ENCODE measurements at places on chromosomes 12 and 14.

DNA sequence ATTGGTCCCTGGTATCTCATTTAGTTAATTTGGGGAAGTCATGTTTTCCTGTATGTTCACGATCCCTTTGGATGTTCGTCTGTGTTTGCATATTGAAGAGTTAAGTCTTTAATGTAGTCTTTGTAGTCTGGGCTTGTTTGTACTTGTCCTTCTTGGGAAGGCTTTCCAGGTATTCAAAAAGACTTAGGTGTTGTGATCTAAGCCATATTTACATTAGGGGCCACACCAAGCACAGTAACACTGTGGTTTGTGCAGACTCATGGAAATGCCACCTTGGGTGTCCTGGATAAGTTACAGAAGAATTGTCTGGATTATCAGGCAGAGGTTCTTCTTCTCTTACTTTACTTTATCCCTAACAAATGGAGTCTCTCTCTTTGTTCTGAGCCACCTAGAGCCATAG is 380.3 kb downstream of the CCER1 start:
- no peak for DNase-seq

DNA sequence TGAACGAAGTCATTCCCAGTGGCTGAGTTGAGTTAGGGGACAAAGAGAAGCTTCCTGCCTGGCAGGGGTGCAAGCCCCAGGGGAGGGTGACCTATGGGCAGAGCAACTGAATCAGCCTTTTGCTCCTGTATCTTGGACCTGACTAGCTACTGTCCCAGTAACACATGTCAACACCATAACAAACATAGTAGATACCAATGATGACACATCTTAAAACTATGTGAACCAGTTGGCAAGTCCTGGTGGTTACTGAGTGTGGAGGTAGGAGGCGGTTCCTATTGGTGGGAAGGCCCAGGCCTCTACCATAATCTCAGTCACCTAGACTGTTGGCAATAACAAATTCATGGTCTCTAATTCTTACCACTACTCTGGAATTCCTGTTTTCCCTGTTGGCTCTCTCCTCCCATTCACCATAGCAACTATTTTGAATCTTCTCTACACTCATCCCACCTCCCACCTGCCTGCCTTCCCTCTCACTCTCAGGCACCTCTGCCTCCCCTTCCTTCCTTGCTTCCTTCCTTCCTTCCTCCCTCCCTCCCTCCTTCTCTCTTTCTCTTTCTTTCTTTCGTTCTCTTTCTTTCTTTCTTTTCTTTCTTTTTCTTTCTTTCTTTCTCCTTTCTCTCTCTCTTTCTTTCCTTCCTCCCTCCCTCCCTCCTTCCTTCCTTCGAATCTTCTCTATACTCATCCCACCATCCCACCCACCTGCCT is 8.1 kb upstream of the P2RX7 start:
- DNase-seq, result no peak

DNA sequence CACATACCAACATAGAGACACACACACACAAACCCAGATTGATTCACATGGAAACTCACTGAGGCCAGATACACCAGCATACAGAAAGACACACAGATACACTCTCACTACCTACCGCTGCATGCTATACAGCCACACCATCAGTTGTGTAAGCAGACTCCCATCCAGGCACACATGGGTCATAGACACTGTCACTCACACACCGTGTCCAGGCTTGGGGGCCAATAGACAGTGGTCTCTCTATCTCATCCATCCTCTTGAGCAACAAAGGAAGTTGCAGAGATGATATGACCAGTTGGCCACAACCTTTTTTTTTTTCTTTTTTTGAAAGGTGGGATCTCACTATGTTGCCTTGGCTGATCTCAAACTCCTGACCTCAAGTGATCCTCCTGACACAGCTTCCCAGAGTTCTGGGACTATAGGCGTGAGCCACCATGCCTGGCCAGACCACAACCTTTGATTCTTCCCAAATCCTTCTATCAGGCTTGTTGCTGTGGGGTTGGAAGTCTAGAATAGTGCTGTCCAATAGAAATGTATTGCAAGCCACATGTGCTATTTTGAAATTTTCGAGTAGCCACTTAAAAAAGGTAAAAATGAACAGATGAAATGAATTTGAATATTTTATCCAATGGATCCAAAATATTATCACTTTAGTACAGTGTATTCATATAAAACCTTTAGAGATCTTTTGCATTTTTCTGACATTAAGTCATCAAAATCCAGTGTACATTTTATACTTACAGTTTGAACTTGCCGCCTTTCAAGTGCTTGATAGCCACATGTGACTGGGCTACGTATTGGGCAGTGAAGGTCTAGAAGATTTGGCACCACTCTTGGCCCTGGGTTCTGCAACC is 7.4 kb downstream of the LRP1-AS start:
- DNase-seq, result no peak

- DNase-seq, result no peak
These were observed 102.7 kb downstream of the LRRIQ1 start for GRCh38 chr12:85138833-85139232.

DNA sequence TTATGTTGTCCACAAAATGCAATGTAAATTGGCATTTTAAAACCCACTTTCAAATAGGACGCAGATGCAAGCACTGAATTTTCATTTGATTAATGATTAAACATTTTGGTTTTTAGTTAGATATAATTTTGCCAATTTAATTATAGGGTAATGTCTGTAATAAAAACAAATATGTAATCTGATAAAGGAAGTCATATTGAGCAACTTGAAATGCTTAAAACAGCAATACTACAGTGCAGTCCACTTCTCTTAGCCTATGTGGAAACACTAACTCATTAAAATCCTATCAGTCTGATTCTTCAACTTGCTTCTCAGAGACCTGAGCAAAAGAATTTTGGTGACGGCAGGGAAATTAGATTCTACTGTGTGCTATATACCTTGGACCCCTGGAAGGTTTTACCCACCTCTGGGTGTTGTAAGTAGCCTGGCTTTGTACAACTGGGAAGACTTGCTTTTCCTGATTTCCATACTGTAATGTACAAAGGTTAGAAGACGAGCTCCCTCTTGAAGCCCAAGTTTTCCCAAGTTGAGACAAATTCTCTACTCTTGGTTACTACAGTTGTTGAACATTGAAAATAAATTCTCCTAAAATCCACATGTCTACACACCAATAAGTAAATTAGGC is 4.1 kb downstream of the TRHDE start:
- DNase-seq, result no peak

DNA sequence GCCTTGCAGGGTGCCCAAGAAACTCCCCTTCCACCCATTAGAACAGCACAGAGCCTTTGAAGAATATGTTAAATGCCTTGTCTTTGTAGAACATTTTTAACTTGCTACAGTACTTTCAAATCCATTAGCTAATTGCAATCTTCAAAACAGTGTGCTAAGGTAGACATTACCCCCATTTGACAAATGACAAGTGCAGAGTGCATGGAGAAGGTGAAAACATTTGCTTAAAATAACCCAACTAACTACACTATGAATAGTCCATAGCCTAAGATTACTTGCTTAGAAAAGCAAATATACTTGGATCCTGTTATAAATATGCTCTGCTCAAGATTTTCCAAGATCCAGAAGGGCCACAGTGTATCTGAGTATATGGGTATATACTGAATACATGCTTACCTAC is 87.0 kb upstream of the G2E3 start:
- no peak for DNase-seq

DNA sequence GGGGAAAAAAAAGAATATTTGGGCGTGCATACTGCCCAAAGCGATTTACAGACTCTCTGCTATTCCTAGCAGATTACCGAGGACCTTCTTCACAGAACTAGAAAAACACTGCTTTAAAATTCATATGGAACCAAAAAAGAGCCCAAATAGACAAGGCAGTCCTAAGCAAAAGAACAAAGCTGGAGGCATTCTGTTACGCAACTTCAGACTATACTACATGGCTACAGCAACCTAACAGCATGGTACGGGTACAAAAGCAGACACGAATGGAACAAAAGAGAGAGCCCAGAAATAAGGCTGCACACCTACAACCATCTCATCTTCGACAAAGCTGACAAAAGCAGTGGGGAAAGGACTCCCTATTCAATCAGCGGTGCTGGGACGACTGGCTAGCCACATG is 56.7 kb downstream of the TRAF3 start:
- no peak for DNase-seq

DNA sequence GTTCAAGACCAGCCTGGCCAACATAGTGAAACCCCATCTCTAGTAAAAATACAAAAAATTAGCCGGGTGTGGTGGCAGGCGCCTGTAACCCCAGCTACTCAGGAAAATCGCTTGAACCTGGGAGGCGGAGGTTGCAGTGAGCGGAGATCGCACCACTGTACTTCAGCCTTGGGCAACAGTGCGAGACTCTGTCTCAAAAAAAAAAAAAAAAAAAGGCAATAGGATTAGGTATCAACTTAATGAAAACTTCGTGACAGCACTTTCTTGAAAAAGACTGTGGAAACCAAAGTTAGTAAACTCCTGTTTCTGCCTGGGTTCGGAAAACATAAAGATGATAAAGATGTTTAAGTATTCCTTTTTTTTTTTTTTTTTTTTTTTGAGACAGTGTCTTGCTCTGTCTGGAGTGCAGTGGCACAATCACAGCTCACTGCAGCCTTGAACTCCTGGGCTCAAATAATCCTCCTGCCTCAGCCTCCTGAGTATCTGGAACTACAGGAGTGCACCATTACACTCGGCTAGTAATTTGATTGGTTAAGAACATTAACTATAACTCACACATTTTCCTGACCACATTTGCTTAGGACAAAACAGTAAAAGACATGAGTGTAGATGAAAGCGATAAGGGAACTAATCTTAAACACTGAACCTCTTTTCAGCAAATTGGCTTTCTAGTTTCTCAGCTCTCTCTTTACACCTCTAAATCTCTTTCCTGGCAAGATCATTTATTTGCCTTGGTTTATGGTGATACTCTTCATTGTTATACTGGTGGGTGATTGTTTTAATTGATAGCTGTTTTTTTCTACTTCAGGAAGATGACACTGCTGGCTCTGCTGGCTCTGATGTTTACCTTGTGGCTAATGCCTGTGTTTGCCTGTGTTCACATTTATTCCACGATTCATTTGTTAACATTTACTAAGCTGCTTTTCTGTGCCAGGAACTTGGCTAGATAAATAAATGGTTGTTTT is 15.8 kb downstream of the HIF1A start:
- no peak for DNase-seq

DNA sequence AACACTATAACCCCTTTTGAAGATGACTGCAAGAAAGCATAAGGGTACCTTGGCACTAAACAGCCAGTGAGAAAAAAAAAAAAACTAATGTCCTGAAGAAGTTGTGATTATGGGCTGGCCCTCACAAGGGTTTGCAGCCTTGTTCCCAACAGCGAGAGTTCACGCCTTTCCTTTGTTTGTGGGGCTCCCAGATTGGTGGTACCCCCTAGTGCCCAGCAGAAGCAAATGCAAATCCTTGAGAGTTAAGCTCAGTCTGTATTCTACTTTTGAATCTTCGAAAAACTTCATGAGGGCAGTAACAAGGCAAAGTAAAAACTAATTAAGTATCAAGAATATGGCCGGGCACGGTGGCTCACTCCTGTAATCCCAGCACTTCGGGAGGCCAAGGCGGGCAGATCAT is 238.9 kb upstream of the LMO3 start:
- no peak for DNase-seq

- DNase-seq, result no peak
These were observed 14.7 kb upstream of the TMED10 start for GRCh38 chr14:75191100-75191499.

- no peak for DNase-seq
These were observed 24.9 kb downstream of the TCTN1 start for GRCh38 chr12:110638796-110639195.

GRCh38 chr12:62865065-62865464 is 69.9 kb downstream of the PPM1H start:
- no peak for DNase-seq

GRCh38 chr12:47273191-47273626 is 193.4 kb upstream of the AMIGO2 start:
- no peak for DNase-seq

DNA sequence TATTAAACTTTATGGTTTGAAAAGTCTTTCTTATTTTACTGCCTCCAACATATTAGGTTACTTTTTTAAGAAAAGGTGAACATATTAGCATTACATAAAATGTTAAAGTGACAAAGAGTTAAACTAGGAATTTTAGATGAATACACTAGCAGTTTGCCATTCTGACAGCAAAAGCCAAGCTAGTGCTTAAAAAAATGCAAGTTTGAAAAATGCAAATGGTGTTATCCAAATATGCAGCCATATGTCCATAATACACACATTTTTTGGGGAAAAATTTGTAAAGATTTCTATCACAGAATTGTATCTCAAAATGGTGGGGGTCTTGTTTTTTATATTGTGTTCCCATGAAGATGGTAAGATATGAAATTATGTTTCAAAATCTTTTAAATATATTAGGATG is 466.1 kb downstream of the FOXG1 start:
- no peak for DNase-seq

- DNase-seq, result no peak
These were observed 191.6 kb upstream of the TMEM132C start for GRCh38 chr12:128075332-128075731.

- DNase-seq, result peak; percentile 66
These were observed 9.4 kb upstream of the HVCN1 start for GRCh38 chr12:110698171-110698902.

GRCh38 chr12:22641353-22642053 is 16.5 kb downstream of the ETNK1 start:
- no peak for DNase-seq

DNA sequence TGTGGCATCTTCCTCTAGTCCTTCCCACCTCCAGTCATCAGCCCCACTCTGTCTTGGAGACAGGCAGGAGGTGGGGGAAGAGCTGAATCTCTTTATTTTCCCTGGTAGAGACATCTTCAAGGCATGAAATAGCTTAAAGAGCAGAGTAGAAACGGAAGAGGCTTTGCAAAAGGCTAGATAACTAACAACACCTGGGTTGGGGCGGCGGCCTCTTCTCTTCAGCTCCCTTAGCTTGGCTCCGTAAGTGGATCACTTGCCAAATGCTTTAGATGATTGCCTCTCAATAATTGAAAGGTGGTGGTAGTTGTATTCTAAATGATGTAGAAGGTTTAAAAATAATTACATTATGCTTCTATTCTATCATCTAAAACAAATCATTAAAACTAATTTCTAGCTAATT is 36.1 kb downstream of the SSPN start:
- DNase-seq, result no peak

GRCh38 chr14:87158283-87158682 is 834.7 kb downstream of the GALC start:
- DNase-seq, result no peak
